ENCODE measurements at places on chromosomes 4 and X.

DNA sequence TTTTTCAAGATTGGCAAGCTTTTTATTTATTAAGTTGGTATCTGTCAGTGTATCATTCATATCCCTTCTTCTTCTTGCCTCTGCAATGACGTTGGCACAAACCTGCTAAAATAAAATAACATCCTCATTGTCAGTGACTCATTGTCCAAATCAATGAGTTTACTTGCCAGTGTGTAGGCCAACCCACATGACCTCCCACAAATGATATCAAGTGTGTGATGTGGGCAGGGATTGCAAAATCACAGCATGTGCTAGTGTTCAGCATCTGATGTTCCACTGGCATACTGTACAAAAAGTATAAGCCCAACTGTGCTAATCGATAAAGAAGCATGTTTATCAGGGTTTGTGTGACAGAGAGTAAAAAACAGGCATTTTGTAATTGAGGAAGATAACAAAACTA, 25.5 kb downstream of the GPAT3 start:
- DNase-seq = no peak

- DNase-seq = no peak
These were observed 1.8 kb downstream of the TMEM35A start for GRCh38 chrX:101080326-101081124.

DNA sequence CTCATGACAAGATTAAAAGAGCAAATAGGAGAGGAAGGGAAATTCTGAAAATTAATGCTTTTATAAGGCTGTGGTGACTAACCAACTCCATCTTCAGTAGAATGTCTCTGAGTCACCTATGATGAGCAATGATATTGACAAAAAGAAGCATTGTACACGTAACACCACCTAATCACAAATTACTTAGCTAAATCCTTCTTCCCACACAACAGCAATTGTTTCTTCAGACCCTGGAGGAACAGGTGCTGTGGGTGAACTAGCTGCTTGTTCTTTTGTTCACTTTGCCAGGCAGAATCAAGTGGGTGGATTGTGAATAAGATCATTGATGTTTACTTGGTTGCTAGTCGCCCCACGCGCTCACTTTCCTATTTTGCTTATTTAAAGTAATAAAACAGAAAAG, 315.5 kb downstream of the CAMK2D start:
- no peak for DNase-seq

DNA sequence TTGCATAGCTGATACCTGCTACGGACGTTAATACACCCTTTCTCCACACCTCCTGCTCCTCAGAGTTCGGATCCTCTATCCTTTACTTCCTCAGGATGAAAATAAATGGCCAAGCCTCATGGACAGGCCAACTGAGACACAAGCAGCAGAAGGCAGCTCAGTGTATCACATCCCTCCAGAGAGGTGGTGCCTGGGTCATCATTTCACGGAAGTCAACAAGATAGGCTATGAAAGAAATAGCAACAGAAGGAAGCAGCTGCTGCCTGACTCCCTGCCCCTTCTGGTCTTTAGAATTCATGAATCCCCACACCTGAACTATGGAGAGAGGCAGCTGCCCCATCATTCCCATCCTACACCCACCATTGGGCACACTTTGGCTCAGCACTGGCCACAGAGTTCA, 267.1 kb upstream of the ETNPPL start:
- no peak for DNase-seq

- no peak for DNase-seq
These were observed 37.1 kb upstream of the HERC6 start for GRCh38 chr4:88341227-88342192.

DNA sequence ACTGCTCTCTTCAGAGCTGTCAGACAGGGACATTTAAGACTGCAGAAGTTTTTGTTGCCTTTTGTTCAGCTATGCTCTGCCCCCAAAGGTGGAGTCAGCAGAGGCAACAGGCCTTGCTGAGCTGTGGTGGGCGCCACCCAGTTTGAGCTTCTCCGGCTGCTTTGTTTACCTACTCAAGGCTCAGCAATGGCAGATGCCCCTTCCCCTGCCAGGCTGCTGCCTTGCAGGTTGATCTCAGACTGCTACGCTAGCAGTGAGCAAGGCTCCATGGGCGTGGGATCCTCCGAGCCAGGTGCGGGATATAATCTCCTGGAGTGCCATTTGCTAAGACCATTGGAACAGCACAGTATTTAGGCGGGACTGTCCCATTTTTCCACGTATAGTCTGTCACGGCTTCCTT, 371.4 kb upstream of the AMOT start:
- no peak for DNase-seq

DNA sequence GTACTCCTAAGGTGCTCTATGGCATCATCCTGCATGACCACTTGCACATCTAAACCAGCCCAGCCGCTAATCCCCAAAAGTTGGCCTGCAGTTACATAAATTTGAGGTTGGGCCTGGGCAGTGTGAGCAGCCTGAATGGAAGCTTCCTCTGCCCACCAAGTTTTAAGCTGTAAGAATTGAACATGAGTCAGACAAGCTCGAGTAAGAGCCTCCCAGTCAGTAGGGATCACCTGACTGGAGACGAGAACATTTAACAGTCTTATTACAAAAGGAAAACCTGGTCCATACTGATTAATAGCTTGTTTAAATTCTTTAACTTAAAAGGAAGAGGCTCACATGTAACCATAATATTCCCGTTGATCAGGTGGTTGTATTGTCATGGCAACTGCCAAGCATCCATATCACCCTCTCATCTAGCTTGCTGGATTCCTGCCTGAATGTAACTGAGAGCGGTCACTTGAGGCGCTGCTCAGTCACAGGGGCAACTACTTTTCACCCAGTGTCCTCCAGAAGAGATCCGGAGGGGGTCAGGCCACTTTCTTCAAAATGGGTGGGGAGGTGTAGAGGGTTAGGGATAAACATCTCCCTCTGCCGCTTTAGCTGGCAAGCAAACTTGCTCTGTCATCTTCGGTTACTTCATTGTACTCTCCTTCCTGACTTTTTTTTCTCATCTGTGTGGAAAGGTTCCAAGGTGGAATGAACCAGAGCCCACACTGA, 56.6 kb upstream of the WDR1 start:
- no peak for DNase-seq

- DNase-seq = peak; percentile 19
These were observed 48.0 kb downstream of the SLC25A5 start for GRCh38 chrX:119516157-119516702.

- no peak for DNase-seq
These were observed 12.4 kb downstream of the PSAPL1 start for GRCh38 chr4:7422151-7422897.

GRCh38 chrX:77723681-77724080, 62.3 kb downstream of the ATRX start:
- DNase-seq = no peak

GRCh38 chrX:12929701-12930100, 23.3 kb downstream of the TLR8 start:
- DNase-seq = no peak

DNA sequence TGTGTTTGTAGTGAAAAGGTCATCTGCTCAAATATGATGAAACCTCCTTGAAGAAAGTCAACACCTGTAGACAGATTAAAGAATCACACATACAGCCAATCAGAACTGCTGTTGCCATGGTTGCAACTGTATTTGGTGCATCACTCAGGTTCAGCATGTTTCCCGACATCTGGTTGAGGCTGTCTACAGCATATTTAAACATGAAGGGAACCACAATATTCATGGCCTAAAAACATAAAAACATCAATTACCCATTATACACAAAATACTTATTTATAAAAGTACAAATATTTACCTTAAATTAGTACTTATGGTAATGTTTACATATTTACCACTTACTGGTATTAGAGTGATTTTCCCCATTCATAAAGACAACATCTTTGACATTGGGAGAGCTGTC, 79.7 kb downstream of the ABCB7 start:
- DNase-seq = no peak

GRCh38 chr4:145012841-145013240, 85.2 kb downstream of the ANAPC10 start:
- DNase-seq = no peak

DNA sequence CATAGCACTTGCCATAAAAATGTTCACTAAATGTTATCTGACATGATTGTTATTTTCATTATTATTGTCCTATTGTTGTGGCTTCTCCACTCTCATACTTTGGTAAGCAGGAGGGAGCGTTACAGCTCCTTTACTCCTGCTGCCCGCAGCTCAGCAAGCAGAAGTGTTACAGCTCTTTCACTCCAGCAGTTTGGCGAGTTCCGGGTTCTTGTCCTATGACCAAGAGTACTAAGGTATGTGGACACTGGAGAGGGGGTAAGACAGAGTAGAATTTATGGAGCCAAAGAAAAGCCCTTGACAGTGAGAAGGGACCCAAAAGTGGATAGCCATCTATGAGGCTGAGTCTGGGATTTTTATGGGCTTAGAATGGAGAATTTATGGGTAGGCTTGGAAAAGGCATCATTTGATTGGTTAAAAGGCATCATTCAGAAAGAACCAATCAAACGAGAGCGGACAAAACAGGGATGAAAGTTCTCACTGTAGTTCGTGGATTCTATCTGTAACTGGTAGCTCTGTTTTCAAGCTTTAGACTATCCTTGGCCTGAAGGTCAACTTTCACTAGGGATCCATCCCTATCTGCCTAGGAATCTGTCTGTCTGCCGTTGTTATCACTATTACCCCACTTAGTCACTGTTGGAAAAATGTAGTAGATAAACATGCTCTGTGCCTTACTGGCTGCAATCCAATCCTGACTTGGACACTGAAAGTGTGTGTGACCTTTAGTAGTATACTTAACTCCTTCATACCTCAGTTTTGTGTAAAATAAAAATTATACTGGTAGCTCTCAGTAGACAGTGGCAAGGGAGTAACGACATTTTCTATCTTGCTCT, 545.6 kb upstream of the LCORL start:
- DNase-seq = no peak

All from T-cell (primary cell).